ENCODE measurements at places on chromosomes 12 and 14. TPM values are rescaled to one million over a fixed set of nuclear protein-coding genes. Genes with fewer than 3 reads are reported as not detected.

COQ6 gene
- total RNA-seq, result 37.9 TPM

VAMP1 gene
- 5.9 TPM for total RNA-seq

TSPAN19 gene
- 1.3 TPM for total RNA-seq

PPFIBP1 gene
- total RNA-seq, result 164 TPM

All from parietal lobe (tissue), 2 donors.